ENCODE measurements at places on chromosomes 16 and 17.

DNA sequence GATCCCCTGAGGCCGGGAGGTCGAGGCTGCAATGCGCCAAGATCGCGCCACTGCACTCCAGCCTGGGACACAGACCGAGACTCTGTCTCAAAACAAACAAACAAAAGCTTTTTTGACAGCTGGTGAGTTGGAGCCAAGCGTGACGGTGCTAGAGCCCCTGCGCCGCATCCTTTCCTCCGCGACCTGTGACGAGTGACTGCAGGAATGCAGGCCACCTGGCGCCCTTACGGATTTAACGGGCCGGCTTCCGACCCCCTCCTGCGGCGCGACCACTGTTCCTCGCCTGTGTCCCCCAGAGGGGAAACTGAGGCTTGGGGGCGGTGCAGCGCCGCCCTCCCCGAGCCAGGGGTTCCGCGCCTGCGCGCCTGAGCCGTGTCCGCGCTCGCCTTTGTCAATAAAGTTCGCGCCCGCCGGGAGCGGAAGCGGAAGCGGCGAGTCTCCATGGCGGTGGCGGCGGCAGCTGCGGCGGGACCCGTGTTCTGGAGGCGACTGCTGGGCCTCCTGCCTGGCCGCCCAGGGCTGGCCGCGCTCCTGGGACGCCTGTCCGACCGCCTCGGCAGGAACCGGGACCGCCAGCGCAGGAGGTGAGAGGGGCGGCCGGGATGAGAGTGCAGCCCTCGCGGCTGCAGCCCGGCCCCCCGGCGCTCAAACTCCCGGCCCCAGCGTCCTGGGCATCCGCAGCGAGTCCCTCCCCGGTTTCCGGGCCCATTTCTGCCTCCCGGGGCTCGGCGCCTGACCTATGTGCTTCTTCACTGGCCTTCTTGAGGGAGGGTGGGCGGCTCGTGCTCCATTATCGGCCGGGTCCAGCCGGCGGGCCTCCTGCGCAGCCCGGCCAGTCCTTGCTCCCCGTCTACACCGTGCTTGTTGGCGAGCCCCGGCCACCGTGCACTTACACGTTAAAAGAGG, at the start of gene PGS1:
TSS of gene PGS1 (plus strand) at position 425 of the 906 bp plus-strand sequence. CDS start at position 442, 17 bp downstream.
- DNase-seq = peak; percentile 84

- no peak for DNase-seq
Measured at GRCh38 chr17:28240688-28241340, 78.2 kb upstream of the TMEM97 start.

DNA sequence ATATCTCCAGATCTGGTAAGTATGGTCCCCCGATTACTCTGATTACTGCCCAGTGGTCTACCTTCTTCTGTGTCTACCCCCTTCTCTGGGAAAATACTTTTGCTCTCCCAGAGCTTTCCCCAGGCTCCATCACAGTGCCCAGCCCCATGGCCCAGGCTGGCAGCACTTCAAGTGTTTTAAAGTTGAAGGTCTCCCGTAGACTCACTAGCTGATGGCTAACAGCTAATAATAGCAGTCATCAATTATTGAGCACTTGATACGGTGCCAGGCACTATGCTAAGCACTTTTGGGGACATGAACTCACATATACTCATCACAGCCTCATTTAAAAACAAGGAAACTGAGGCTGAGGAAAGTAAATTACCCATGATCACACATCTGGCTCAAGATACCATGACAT, 33.4 kb downstream of the DCUN1D3 start:
- DNase-seq = no peak

DNA sequence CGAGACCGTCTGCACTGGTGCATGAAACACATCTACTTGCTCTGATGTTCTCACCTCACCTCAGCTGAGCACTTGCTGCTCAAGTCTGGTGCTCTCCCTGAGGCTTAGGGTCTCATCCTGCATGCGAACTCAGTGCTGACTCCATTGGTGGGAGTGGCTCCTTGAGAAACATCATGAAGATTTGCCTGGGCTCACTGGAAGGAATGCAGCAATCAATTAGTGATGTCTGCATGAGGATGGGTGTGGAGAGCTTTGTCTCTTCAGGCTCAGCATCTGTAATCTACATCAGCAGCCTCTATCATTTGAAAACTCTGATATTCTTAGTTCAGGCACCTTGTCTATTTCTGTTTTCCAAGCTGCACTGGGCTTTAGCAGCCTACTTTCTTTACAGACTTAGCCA, 204.4 kb downstream of the IRF8 start:
- DNase-seq = no peak

DNA sequence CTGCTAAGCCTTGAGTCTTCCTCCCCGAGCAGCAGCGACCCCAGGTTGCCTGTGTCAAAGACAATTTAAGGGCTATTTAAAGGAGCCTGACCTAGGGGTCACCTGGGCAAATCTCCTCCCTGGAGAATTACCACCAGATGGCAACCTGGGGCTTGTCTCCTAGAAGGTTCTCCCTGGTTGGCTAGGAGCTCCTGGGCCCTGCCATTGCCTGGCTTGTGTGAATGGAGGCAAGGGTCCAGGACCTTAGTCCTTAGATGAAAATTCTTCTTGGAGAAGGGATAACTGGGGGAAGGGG, 51.3 kb upstream of the TAC4 start:
- no peak for DNase-seq

DNA sequence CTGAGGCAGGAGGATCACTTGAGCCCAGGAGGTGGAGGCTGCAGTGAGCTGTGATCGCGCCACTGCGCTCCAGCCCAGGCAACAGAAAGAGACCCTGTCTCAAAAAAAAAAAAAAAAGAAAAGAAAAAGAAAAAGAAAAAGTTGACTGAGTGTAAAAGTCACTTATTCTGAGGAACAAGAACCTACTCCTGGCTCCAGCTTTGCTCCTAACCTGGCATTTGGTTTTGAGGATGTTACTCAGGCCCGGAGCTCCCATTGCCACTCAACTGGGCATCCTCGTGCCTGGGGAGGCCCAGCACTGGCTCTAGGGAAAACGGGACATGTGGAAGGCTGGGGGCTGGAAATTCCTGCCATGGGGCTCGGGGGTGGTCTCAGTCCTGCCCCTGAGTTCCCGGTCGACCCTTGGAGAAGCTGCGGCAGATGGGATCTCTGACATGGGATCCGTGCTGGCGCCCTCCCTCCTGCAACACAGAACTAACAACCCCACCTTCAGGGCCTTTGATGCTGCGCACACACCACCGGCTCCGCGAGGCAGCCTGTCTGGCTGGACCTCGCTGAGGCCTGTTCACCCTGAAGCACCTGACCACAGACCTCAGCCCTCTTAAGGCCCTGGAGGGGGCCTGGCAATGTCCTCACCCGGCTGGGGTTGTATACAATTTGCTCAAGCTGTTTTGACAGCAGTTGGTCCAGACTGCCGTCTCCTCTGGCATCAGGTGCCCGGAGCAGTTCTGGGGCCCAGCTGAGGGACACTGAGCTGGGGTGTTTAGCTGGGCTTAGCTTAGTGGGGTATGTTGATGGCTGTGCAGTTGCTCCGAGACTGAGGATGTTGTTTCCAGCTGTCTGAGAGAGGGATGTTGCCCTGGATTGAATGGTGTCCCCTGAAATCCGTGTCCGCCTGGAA, 12.3 kb downstream of the CD7 start:
- DNase-seq = no peak

GRCh38 chr17:71111934-71112333, 942.6 kb downstream of the KCNJ2 start:
- no peak for DNase-seq

- DNase-seq = no peak
Measured at GRCh38 chr16:57137566-57138273, 45.3 kb downstream of the CPNE2 start.

GRCh38 chr16:57091975-57092785, at the start of gene CPNE2:
CPNE2 (plus strand) TSS chr16:57092583; CDS start chr16:57110743, 18,160 bp downstream.
- peak; percentile 82 for DNase-seq

DNA sequence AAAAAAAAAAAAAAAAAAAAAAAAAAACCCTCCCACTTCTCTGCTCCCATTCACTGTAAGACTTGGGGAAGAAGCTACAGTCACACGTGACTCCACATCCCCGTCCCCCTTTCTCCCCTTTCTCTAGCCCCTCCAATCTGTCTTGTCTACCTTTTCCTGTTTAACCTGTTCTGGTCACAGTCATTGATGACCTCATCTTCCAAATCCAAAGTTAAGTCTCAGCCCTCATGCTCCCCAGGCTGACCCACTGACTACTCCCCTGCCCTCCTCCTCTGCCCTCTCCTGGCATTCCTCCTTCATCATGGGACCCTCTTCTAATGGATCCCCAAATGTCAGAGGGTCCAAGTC, 1.6 kb upstream of the CDH5 start:
- DNase-seq = no peak

GRCh38 chr16:48831076-48831722, 221.2 kb upstream of the N4BP1 start:
- no peak for DNase-seq

- DNase-seq = no peak
Measured at GRCh38 chr17:45288825-45289224, 26.9 kb upstream of the SPATA32 start.

DNA sequence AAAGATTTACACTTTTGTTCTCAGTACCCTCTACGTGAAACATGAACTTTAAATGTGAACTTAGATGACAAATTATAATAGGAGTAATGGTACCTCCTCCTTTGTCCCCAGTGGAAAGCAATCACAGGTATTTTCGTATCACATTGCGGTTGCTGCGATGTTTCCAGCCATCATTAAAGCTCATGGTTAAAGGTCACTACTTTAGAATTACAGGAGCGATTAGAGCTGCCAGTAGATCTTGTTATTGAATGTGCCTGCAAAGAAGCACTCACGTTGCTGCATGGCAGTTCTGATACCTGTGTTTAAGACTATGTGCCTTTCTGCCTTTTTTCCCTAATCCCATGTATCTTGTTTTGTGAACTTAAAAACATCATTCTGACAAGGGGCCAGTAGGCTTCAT, 301.0 kb downstream of the CPPED1 start:
- no peak for DNase-seq

DNA sequence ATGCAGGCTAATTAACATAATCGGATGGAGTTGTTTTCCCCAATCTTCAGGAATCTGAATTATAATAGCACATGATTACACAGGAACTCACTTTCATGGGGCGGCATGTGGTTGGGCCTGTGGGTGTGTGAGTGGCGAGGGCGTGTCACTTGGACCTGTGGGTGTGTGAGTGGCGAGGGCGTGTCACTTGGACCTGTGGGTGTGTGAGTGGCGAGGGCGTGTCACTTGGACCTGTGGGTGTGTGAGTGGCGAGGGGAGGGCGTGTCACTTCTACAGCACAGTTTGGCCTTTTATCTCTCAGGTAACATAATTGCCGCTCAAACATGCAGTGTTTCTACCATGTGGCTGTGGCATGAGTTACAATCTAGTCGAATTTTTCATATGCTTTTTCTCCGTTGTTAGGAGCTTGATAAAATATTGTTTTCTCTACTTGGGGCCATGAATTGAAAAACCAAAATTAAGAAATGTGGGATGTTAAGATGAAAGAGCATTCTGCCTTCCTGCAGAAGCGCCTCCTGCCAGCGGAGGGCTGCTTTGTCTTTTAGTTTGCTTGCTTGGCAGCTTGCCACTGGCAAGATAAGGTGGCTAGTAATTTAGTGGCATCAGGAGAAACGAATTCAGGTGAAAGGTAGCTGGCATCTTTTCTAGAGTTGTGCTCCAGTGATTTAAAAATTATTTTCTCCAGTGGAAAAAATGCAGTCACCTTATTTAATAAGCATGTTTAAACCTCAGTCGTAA, 36.2 kb downstream of the USP10 start:
- DNase-seq = no peak

DNA sequence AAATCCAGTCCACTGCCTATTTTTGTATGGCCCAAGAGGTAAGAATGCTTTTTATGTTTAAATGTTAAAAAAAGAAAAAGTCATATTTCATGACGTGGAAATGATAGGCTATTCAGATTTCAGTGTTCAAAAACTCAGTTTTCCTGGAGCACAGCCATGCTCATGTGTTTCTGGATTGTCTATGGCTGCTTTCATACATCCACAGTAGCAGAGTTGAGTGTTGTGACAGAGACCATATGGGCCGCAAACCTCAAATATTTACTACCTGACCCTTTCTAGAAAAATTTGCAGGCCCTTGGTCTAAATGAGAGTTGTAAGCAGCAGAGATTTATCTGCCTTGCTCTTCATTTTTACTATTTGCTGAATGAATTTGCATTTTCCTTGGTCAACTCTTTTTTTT, 264.1 kb downstream of the CBLN1 start:
- no peak for DNase-seq
